Fibroblast of skin of left biceps (primary cell): ENCODE measurements at places on chromosomes 4 and X.

- no peak for DNase-seq
These were observed 201.5 kb upstream of the FAM241A start for GRCh38 chr4:111943796-111944203.

DNA sequence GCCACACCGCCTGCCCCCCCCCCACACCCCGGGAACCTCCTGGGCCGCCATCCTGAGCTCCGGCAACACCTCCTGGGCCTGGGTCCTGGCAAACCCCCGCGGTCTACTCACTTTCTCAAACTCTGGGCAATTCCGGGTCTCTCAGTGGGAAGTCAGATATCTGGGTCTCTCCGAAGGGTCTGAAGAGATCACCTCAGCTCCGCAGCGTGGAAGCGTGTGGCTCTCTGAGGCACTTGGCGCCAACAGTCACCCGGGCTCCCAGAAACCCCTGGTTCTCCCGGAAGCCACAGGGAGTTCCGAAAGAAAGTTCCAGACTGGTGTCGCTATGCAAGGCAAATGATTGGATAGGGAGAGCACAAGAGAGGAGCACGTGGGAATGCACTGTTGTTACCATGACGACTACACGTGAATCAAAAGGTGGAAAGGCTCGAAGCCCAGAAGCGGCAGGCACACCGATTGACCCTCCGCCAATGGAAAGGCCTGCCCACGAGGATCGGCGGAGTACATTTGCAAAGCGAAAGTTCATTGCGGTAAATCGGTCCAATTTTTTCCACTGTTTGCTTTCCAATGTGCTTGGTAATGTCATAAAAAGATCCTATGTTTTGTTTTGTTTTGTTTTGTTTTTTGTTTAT is at the start of gene PNMA6E:
PNMA6E (minus strand) TSS at position 218 of the 632 bp plus-strand sequence. CDS start 2,501 bp downstream, outside the sequence.
- DNase-seq: no peak

GRCh38 chrX:98924511-98924910 is 1485.6 kb downstream of the PCDH19 start:
- DNase-seq: no peak

GRCh38 chr4:66604192-66604591 is 933.9 kb upstream of the EPHA5 start:
- DNase-seq: no peak

- DNase-seq: no peak
These were observed 600.9 kb upstream of the DIPK2B start for GRCh38 chrX:45801554-45801953.

DNA sequence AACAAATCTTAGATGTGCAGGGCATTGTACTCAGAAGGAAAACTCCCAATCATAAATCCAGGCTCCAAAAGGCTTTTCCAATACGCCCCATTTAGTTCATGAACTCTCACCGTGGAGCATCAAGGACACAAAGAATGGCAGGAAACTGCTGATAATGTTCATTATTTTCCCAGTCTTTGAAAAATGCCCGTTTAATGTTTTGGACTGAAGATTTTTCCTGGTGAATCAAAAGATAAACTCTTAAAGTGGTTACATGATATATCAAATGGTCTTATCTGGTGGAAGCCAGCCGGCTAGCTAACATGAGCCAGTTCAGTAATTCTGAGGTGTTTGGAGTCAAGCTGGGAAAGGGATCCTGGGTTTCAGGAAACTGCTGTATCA is 62.1 kb upstream of the AP1S2 start:
- DNase-seq: no peak
